Stimulated activated CD8-positive, alpha-beta memory T cell treated with anti-CD3 and anti-CD28 coated beads, Interleukin-7, amount 100 ng/mL, for 48 hours (primary cell): ENCODE measurements at places on chromosomes 11 and 22.

GRCh38 chr11:116073854-116074837 lies 569.9 kb upstream of the CADM1 start:
- no peak for DNase-seq

GRCh38 chr11:5796541-5796940 lies 5.5 kb upstream of the OR52N1 start:
- no peak for DNase-seq

GRCh38 chr11:78400116-78400515 lies 17.5 kb downstream of the GAB2 start:
- DNase-seq = no peak

GRCh38 chr11:42012271-42012670 lies 552.8 kb upstream of the LRRC4C start:
- no peak for DNase-seq

- DNase-seq = no peak
These were observed 14.0 kb downstream of the PGAP2 start for GRCh38 chr11:3822312-3822711.
